ENCODE measurements at places on chromosomes 3 and 15. TPM values are rescaled to one million over a fixed set of nuclear protein-coding genes. Genes with fewer than 3 reads are reported as not detected.

Gene ISLR
- not detected for total RNA-seq

GRCh38 chr3:19216669-19217337 lies 68.5 kb downstream of the KCNH8 start:
- DNase-seq = no peak

DNA sequence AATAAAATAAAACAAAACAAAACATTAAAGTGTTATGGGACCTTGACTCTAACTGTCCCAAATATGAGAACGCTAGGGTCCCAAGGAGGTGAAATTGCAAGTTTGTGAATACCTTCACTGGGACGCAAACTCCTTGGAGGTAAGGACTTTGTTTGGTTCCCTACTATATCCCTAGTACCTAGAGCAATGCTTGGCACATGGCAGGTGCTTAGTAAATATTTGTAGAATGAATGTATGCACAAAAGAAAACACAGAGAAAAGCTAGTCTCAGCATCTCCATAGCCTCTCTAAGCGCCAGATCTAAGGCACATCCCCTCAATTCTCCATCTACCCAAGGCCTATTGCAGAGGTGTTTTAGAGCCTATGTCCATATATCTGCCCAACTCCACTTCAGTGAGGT lies 30.5 kb downstream of the GPR176 start:
- peak; percentile 29 for DNase-seq

DNA sequence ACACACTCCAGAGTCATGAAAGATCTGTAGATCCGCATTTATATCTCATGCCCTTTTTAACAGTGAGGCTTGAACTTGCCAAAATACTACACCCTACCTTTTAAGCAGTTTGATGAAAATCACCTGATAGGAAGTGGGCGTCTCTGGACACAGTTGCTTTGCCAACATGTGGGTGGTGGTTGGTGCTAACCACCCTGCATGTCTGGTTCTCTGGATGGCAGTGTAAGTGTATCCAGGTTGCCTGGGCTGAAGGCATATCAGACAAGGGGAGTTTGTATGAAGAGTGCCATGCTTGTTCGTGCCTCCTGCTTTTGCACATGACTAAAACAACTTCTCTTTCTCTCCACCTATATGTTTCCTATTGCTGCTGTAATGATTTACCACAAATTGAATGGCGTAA lies 159.6 kb downstream of the GHSR start:
- DNase-seq = no peak

DNA sequence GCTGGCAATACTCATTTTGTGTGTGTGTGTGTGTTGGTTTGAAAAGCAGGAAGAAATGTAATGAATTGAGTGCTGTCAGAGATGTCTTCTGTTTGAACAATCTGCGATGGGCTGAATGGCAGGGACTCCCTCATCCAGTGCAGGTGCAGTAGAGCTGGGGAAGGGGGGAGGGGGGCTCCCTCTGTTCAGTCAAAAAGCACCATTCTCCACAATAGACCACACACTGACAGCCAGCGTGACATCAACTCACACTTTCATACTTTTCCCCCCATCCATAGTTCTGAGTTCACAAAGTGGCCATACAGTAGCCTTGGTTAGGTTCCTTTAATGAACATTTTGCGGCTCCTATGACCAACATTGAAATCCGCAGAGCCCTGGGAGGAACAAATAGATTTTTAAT lies 10.4 kb downstream of the SOX2 start:
- DNase-seq = no peak

DNA sequence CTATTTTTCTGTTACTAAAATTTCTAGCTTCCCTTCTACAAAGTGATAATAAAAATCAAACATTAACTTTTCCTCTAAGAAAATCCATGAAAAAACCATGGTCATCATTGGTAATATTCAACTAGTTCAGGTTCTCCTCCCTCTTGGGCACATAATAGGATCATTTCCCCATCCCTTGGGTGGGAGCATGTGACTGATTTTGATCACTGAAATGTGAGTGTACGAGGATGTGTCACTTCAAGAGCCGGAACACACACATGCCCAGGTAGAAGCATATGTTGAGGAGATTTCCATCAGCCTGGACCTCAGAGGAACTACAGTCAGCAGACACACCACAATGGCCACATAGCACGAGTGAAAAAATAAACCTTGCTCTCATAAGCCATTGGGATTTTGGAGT lies 36.1 kb downstream of the AP3S2 start:
- DNase-seq = no peak

GRCh38 chr3:158152186-158152585 lies 42.3 kb downstream of the RSRC1 start:
- peak; percentile 37 for DNase-seq

DNA sequence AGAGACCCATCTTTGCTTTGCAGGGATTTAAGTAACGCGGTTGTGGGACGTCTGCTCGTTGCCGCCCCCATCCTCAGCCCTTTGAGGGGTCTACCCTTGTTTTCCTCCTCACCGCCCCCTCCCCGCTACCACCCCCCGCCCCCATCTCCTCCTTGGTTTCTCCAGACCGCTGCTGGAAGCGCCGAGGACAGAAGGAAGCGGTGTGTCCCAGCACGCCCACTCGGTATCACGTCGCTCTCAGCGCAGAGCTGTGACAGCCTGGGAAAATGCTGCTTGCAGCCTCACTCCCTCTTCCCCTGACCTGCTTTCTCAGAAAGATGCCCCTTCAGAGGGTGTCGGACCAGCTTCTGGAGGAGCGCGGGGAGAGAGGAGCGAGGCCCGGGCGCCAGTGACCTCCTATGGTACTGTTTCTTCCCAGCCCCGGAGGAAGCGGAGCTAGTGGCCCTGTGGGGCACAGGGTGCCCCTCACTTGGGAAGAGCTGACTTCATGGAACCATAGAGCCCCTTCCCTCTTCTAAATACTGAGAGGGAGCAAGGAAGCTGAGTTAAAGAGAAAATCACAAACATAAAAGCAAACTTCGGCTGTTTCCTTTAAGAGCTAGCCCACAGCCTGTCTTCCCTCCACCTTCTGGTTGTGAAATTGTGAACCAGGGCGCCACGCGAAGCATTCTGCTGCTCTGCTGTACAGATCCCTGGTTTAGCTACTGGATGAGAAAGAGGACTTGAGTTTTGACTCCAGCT lies 698 bp downstream of the IL1RAP start:
- DNase-seq = peak; percentile 51

DNA sequence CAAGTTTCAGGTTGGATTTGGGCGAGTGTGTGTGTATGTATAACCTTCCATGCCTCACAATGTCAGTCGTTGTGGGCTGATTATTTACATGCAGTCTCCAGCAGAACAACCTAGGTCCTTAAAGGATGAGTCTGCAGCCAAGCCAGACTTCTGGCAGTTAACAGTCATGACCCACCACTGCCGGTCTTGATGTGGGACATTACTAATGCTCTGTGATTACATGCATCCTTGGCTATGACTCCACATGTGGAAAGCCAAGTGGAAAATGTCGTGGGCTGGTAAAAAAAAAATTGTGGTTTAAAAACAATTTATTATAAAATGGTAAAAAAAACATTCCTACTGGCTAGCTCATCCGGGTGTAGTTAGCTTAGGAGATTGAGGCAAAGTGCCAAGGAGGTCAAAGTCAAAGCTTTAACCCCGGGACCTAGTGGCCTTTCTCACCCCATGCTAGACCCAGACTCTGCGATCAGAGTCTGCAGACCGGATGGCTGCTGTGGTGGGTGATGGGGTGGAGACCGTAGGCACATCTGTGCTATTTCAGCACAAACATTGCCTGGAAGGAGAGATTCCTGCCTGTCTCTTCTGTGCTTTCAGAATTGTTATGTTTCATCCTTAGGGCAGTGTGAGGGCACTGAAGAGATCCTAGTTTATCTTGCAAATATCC lies 6.8 kb downstream of the RARRES1 start:
- peak; percentile 94 for DNase-seq

GRCh38 chr3:46946856-46947545 lies 29.5 kb downstream of the CCDC12 start:
- DNase-seq = peak; percentile 54
